Nucleus accumbens (tissue), 56 donors: ENCODE measurements at places on chromosomes 7 and 10.

DNA sequence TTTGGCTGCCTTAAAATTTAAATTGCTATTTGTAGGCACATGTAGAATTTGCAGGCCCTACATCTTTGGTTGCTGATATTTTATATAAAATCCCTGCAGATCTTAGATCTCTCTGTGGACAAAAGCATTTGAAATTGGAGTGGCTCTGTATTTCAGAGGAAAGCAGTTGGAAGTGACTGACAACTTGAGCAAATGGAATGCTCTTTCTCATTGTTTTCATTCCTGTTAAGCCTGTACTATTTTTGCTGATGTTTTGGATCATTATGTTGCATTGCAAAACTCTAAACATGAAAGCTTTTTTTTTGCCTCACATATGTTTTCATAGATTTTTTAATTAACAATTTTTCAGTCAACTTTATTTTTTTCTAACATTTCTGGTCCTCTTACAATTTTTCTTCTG, 251.2 kb upstream of the MDFIC start:
- no peak for DNase-seq

DNA sequence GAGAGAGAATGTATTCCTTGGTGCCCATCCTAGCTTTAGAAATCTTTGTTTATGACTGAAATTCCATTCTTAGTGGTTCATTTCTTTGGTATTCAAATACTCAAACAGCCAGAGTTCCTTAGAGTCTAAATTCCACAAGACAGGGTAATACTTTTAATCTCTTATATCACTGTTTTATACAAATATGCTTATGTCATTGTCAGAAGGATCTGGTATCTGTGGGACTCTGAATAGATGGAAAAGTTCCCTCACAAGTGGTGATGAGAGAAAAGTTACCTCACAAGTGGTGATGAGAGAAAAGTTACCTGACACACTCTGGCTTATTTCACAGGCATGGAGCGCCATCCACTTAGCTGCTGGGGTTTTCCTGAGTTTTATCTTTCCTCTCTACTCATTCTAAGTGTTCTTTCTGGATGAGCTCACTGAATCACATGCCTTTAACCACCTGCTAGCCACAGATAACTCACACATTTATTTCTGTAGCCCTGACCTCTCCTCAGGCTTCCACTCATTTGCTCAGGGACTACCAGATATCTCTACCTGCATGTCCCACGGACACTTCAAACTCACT, 784.0 kb downstream of the SUGCT start:
- no peak for DNase-seq

- DNase-seq: no peak
These were observed 254.9 kb downstream of the TRIL start for GRCh38 chr7:28703037-28703765.

DNA sequence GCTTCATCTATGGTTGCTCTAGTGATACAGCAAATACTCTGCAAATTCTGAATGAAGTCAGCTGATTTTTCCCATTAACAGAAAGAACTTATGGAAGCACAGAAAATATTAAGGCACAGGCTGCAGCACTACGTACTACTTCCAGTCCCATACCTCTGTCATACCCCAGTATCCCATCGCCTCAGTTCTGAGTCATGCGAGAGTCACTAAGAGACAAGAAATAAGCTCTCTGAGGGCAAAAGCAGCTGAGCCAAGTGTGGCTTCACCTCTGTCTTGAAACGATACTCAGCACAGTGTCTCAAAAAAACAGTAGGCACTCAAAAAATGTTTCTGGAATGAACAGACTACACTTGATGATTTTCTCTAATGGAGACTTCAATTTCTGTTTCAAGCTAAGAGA, 48.2 kb downstream of the EZH2 start:
- DNase-seq: no peak

DNA sequence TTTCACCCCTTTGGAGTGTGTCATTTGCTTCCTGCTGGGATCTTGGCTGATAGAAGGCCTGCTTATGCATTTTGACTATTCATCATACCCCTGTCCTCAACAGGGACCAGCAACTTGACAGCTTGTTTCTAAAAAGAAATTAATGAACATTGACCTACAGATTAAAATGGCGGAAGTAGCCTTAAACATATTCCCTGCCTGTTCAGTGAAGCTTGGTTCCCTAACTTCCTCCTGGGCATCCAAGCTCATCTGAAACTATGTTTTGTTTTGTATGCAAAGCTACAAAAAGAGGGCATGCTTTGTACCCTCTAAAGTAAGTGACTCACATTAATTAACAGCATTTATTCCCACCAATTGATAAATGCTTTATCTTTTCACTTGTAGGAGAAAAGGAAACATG, 26.8 kb upstream of the CDK14 start:
- DNase-seq: no peak

GRCh38 chr10:71302874-71303568, 16.0 kb upstream of the SLC29A3 start:
- DNase-seq: no peak

- DNase-seq: no peak
These were observed 22.5 kb upstream of the MYL7 start for GRCh38 chr7:44163591-44163990.
